DMS153 (cell line): ENCODE measurements at places on chromosomes 7 and 10.

DNA sequence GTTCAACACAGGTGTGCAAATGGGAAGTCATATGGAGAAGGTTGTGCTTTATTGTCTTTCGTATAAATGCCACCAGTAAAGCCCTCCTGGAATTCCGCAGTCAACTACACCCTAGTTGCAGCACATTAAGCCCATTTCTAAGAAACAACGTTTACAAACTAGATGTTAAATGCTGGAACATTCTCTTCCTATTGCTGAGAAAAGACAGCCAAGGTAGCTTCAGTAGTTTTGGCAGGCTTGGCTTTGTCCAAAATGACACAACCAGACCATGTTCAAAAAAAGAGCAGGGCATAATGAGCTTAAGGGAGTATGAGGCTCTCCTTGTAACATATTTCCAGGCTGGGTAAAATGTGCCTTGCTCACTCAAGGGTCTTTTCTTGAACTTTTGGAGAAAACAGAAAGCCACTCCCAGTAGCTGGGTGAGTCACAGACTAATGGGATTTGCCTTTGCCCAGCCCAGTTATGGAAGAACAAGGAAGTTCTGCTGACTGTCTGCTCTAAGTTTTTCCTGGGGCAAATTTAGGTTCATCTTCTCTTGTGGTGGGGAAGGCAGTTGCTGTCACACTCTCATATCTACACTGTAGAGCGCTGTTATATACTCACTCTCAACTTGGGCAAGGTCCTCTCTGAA, 238.7 kb downstream of the PLXNA4 start:
- no peak for DNase-seq

DNA sequence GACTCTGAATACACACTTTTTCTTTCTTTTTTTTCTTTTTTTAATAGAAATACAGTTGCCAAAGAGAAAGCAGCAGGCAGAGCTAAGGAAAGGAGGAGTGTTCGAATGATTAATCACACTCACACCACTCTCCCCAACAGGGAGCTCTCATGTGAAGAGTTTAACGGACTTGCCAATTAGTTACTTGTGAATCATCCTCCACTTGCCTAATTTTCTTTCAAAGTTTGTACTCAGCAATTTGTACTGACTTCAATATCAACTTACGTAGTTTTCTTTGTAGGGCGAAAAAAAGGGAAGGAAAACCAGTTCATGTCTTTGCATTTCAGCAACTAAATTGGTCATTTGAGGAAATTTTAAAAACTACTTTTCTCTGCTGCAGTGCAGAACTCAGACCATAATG, 109.2 kb downstream of the PIP4K2A start:
- DNase-seq = no peak

DNA sequence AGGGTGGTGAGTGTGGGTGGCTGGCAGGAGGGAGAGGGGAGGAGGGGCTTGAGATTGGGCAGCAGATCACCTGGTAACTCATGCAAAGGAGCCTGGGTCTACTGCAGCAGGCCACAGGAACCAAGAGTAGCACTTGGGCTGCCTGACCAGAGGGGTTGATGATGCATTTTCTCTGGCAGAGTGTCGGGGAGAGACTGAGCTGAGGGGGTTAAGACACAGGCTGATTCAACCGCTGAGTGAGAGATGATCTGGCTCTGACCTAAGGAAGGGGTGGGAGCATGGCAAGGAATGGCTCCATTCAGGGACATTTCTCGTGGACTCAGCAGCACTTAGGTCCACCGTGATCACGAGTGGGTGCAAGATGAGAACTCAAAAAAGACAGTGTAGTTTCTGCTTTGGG, 115.5 kb upstream of the STK17A start:
- no peak for DNase-seq

DNA sequence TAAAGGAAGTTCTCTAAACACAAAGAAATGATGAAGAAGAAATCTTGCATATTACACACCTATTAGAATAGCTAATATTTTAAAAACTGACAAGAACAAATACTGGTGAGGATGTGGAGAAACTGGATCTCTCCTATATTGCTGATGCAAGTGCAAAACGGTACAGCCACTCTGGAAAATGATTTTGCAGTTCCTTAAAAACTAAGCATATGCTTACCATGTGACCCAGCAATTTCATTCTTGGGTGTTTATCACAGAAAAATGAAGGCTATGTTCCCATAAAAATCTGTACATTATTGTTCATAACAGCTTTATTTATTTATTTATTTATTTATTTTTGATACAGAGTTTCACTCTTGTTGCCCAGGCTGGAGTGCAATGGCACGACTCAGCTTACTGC, 14.9 kb upstream of the PLEKHA1 start:
- DNase-seq = no peak

DNA sequence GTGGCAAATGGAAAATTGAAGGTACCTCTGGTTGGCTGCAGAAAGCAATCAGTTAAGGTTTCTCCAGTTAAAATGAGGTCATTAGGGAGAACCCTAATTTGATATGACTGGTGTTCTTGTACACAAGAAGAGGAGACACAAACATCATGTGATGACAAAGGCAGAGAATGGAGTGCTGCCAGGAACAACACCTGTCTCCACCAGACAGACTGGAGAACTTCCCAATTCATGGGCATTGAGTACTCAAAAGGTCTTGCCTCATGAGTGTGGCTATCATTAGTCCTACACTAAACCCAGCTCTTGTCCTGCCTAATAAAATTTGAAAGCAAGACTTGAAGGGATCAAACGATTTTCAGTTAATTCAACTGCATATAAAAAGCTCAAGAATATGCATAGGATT, 152.6 kb downstream of the PTPN20 start:
- DNase-seq = no peak

DNA sequence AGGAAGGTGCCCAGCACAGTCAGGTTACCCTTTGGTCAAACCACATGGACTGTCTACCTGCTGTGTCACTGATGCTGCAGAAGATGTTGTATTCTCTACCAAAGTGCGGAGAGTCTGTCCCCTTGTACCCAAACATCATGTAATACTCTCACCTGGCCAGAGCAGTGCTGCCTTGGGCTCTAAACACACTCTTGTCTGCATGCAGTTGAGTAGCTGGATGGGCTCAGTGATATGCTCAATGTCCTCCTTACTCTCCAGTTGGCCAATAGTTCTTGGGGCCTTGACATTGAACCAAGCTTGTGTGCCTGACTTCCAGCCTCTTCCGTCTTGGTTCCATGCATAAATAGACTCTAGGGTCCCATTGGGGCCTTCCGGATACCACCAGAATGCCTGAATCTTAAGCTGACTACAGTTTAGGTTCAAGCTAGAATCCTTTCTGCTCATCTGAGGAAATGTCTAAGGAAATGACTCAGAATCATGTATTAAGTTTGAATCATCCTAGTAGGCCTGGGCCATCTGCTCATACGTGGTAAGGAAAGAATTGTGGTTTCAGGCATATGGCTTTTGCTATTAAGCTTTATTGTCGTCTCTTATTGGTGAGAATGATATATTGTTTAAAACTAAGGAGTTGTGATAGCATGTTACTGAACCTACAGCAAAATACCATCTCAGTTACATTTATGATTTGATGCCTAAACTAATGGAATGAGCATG, 118.0 kb downstream of the OTUD1 start:
- DNase-seq = no peak

GRCh38 chr7:115007751-115008150, 85.9 kb downstream of the MDFIC start:
- DNase-seq = no peak

GRCh38 chr7:48962821-48963505, 38.6 kb downstream of the CDC14C start:
- no peak for DNase-seq

GRCh38 chr7:15176089-15176488, 273.5 kb upstream of the DGKB start:
- DNase-seq = no peak

DNA sequence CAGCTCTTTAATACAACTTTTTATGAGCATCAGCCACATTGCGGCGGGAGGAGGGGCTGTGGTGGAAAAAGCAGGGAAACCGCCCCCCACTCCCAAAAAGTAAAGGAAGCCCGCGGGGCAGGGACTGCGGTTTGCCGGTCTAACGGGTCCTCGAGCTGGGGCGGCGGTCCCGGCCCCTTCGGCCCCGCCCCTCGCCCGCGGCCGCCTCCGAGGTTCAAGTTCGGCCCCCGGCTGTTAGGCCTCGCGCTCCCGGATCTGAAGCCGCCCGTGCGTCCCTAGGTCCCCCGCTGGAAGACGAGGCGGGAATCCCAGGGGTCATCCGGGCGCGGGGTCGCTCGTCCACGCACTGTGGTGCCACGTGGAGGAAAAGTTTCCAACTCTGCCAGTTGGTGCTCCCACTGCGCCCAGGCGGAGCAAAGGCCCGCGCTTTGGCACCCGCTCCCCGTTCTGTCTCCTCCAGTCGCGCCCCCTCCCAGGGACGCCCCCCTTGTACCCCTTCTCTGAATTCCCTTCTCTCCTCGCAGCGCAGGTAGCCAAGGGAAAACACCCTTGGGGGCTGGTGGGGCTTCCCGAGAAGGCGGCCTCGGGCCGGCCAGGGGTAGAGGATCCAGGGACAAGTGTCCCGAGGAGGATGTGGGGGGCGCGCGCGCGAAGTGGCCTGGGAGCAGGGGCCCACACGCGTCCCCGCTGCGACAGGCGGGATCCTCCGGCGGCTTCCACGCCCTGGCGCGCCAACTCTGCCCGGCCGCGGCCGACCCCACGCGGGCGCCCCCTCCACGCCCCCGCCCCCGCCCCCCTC, 798 bp upstream of the AUTS2 start:
- no peak for DNase-seq
